ENCODE measurements at places on chromosomes 12 and 14. TPM values are rescaled to one million over a fixed set of nuclear protein-coding genes. Genes with fewer than 3 reads are reported as not detected.

GRCh38 chr12:122001466-122002209 is 20.0 kb upstream of the BCL7A start:
- no peak for DNase-seq

DNA sequence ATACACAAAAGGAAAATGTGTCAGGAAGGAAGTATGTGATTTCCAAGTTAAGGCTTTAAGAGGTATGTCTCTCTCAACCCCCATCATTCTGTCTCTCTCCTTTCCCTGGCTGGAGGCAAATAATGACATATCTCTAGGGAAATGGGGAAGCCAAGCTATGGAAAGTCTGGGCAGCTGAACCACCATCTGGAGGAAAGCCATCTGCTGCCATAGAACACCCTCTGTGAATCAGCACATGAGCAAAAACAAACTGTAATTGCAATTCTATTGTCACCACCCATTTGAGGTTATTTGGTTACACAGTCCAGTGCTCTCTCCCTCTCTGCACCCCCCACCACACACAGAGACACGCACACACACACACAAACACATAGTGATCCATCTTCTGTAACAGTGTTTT is 766.2 kb downstream of the FLRT2 start:
- no peak for DNase-seq

DNA sequence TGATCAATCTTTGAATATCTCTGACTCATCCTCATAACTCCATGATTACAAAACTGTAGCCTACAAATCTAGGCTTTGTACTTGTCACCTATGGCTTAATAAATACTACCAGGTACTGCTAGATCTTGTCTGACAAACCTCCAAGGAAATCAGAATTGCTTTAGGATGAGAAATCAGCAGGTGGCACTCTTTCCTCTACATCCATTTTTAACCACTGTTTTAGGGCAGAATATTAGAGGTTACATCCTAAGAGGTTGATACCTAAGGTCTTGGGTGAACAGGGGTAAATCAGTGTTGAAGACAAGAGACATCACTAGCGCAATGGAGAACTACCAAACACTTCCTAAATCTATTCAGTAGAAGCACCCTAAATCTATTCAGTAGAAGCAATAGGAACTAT is 63.1 kb upstream of the SOX5 start:
- DNase-seq, result no peak

DNA sequence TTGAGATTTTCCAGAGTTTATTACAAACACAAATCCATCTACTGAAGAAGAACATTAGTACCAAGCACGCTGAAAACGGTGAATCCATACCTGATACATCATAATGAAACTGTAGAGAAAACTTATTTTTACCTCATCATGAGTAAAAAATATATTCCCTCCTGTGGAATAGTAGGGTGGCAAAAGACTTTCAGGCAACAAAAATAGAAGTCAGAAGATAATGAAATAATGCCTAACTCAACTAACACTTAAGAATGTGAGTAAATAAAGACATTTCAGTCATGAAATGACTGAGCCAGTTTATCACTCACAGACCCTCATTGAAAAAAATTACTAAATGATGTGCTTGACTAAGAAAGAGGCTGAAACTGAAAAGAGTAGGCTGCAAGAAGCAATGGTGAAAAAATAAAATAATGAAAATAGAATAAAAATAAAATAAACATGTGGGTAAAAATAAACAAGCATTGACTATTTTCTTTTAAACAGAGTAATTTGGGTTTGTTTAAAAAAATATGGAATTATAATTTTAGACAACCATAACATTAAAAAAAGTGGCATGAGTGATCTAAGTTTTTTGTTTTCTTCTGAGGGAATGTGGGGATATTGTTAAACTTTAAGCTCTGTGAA is 148.6 kb downstream of the ASCL1 start:
- no peak for DNase-seq

GRCh38 chr12:67832155-67832554 is 157.1 kb upstream of the IFNG-AS1 start:
- DNase-seq, result no peak

- DNase-seq, result no peak
These were observed 36.9 kb upstream of the KCNH3 start for GRCh38 chr12:49501895-49502294.

- DNase-seq, result no peak
These were observed 16.7 kb downstream of the GRIP1 start for GRCh38 chr12:66662179-66662578.

- DNase-seq, result no peak
These were observed 208.2 kb downstream of the EPS8 start for GRCh38 chr12:15581006-15581405.

The SNAPC1 gene
- total RNA-seq, result 6.1 TPM

The CBLN3 gene
- 2.9 TPM for total RNA-seq

The INSM2 gene
- not detected for total RNA-seq

The CABP1 gene
- total RNA-seq, result 1.5 TPM

The TEX52 gene
- total RNA-seq, result not detected
